Spinal cord (tissue), 10 donors: ENCODE measurements at places on chromosomes 7 and 10.

DNA sequence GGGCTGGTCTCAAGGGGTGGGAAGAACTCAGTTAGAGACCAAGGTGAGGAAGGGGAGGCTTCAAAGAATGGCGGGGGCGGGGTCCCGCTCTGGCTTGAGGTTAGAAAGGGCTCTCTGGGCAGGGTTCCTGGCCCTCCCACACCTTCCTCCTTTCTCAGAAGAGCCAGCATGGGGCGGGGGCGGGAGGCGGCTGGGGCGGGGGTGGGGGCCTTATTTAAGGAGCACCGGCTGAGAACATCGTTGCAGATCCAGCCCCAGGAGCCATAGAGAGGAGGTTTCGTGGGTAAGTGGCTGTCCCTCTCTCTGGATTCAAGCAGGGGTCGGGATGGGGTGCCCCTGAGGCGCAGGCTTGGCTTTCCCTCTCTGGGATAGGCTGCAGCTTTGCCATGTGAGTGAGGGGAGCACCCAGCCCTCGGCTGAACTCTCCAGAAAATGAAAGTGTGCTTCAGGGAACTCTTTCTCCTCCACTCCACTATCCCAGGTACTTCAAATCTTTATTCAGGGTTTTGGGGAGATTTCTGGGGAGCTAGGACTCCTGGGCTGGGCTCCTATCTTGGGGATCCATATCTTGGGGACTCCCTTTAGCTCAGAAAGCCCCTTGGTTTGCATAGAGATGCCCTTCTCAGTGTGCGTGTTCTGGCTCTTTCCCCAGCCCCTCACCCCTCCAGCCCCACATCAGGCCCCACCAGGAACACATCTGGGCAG is 3.3 kb upstream of the CUEDC2 start:
- H3K36me3 ChIP-seq = no peaks in the 10 kb centered on the region
- peak overlapping the region; percentile 36 for H3K27ac ChIP-seq
- DNase-seq = no peak
- no peak overlapping the region for H3K4me3 ChIP-seq

DNA sequence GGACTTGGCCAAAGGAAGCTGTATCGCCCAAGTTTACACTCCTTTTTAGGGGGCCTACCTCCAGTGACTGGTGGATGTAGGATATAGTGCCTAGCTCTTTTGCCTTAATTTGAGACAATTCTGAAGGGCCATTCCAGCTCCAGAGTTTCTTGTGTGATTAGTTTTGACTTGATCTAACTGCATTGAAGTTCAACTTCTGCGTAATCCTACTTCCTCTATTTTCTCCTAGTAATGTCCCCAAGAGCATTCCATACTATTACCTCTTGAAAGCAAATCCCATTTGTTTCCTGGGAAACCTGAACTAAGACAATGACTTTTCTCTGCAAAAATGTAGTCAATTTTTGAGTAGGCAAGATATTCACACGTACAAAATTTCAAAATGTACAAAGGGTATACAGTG is 4.7 kb upstream of the H2AZ2 start:
- H3K36me3 ChIP-seq = no peaks in the 10 kb centered on the region
- H3K4me3 ChIP-seq = no peak overlapping the region
- H3K4me1 ChIP-seq = peaks cover 6% of the 10 kb centered on the region
- H3K27ac ChIP-seq = no peak overlapping the region

- no peak overlapping the region for H3K27ac ChIP-seq
- no peak overlapping the region for H3K4me3 ChIP-seq
- peak; percentile 72 for DNase-seq
- no peaks in the 10 kb centered on the region for H3K4me1 ChIP-seq
- H3K27me3 ChIP-seq = no peaks in the 10 kb centered on the region
- no peaks in the 10 kb centered on the region for H3K36me3 ChIP-seq
Observed at GRCh38 chr10:121138112-121138860, 287.1 kb downstream of the WDR11 start.

DNA sequence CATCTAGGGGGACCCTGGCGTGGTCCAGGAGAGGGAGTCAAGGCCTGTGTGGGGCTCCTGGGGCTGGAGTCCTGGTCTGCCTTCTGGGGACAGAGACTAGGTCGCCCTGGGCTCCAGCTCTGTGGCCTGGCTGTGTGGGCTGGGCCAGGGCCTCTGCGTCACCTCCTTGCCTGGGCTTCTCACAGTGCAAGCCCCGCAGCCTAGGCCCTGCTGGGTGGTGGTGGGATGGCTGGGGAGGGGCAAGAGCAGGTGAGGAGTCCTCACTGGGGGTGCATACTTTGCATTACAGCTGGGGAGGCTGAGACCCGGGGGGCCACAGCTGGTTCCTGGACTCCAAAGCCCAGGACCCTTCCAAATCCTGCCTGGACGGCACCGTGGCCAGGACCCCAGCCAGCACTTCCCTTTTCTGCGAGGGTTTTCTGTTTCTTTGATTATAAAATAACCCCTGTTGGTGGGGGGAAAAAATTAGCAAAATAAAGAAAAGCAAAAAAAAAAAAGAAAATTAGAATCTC is 23.5 kb downstream of the PWWP2B start:
- no peak overlapping the region for H3K27ac ChIP-seq
- DNase-seq = no peak
- H3K4me3 ChIP-seq = no peak overlapping the region
- H3K4me1 ChIP-seq = peaks cover 67% of the 10 kb centered on the region

GRCh38 chr10:11875494-11876281 is 52.5 kb downstream of the PROSER2 start:
- DNase-seq = peak; percentile 60
- H3K4me1 ChIP-seq = peaks cover 34% of the 10 kb centered on the region
- no peak overlapping the region for H3K4me3 ChIP-seq
- H3K27ac ChIP-seq = peak overlapping the region; percentile 63
- peaks cover 7% of the 10 kb centered on the region for H3K27me3 ChIP-seq
- H3K36me3 ChIP-seq = no peaks in the 10 kb centered on the region

GRCh38 chr10:61978965-61979364 is 77.5 kb downstream of the ARID5B start:
- H3K27ac ChIP-seq = no peak overlapping the region
- no peaks in the 10 kb centered on the region for H3K27me3 ChIP-seq
- H3K4me1 ChIP-seq = no peaks in the 10 kb centered on the region
- no peak for DNase-seq
- H3K4me3 ChIP-seq = no peak overlapping the region

- no peaks in the 10 kb centered on the region for H3K36me3 ChIP-seq
- DNase-seq = no peak
- H3K4me1 ChIP-seq = peaks cover 21% of the 10 kb centered on the region
- H3K27me3 ChIP-seq = no peaks in the 10 kb centered on the region
- no peak overlapping the region for H3K4me3 ChIP-seq
Observed at GRCh38 chr10:85926986-85927385, 439.6 kb downstream of the GRID1 start.

DNA sequence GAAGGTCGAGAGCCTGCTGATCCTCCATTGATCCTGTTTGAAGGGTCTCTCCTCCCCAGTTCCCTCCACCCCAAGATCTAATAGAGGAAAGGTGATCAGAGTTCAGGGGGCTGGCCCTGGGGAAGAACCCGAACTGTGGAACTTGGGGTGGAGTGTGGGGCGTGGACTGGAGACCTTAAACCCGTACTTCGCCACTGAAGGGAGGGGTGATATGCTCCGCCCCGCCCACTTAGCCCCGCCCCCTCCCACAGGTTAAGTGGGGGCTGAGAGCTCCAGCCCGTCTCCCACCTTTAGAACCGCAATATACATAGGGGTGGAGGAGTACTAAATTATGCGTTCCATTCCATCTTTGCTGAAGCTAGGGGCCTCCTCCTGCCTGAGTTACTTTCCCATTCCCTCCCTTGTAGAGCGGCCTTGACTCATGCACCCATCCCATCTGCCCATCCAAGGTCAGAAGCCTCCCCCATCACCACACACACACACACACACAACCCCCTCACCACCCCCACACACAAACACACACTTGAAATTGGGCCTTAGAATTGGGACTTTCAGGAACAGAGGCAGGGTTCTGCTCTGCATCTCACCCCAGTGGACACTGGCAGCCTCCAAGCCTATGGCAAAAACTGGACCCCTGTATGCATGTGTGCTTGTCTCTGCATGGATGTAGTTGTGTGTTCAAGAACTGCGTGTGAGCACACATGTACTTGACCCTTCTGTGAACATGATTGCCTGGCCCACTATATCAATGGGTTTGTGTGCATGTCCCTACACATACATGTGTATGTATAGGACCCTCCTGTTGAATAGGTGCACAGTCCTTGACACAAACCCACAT is 991 bp downstream of the SEMA4G start:
- H3K36me3 ChIP-seq = peaks cover 21% of the 10 kb centered on the region
- no peak overlapping the region for H3K27ac ChIP-seq
- no peaks in the 10 kb centered on the region for H3K27me3 ChIP-seq
- H3K4me1 ChIP-seq = peaks cover 23% of the 10 kb centered on the region
- peak overlapping the region; percentile 30 for H3K4me3 ChIP-seq
- peak; percentile 38 for DNase-seq

- H3K4me3 ChIP-seq = no peak overlapping the region
- H3K4me1 ChIP-seq = peaks cover 39% of the 10 kb centered on the region
- DNase-seq = no peak
- no peaks in the 10 kb centered on the region for H3K36me3 ChIP-seq
- no peaks in the 10 kb centered on the region for H3K27me3 ChIP-seq
Observed at GRCh38 chr10:103676058-103676785, 179.2 kb downstream of the SH3PXD2A start.

DNA sequence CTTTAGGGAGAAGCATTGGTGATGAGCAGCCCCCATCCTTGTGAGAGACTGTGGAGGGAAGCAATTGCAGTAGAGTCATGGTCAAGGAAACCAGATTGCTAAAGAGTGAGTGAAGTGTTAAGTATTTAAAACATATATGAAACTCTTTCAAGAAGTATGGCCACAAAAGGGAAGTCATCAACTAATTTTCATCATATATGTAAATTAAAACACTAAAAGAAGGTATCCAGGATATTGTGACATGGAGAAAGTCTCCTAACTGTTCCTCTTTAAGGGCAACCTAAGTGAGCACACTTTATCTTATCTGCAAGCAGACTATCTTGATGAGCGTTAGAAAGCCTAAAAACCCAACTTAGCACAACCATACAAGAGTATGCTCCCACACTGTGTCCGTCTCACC is 69.7 kb downstream of the CD36 start:
- no peaks in the 10 kb centered on the region for H3K27me3 ChIP-seq
- H3K4me1 ChIP-seq = no peaks in the 10 kb centered on the region
- H3K4me3 ChIP-seq = no peak overlapping the region
- no peaks in the 10 kb centered on the region for H3K36me3 ChIP-seq
- no peak overlapping the region for H3K27ac ChIP-seq
- DNase-seq = no peak

DNA sequence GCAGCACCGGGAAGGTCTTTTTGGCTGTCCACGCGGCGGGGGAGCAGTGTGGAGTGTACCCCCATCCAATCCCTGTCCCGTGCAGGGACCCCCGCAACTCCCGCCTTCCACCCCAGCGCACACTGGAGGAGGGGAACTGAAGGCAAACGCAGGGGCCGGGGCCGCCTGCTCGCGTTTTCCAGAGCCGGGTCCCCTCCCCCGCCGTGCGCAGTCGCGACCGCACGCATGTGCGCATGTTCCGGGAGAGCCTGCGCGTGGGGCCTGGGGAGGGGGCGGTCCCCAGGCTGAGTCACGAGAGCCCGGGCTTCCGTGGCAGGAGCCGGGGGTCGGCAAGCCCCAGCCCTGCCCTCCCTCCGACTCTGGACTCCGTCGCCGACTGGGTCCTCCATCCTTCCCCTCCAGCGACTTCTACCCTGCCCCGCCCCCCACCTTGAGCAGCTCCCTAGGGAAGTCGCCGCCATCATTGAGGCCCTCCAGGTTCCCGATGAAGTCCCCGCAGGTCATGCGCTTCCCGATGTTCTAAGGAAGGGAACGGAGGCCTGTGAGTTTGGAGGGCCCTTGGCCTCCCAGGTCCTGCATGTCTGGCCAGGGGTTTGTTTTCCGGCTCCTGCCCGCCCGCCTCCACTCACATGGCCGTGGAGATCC is 8.0 kb downstream of the PSD start:
- H3K36me3 ChIP-seq = peaks cover 34% of the 10 kb centered on the region
- DNase-seq = no peak
- H3K27me3 ChIP-seq = peaks cover 7% of the 10 kb centered on the region
- H3K4me1 ChIP-seq = peaks cover 66% of the 10 kb centered on the region
- H3K4me3 ChIP-seq = peak overlapping the region; percentile 51

GRCh38 chr7:874031-874749 is 2.2 kb upstream of the GET4 start:
- H3K36me3 ChIP-seq = peaks cover 66% of the 10 kb centered on the region
- no peak overlapping the region for H3K4me3 ChIP-seq
- peak overlapping the region; percentile 57 for H3K27ac ChIP-seq
- no peaks in the 10 kb centered on the region for H3K27me3 ChIP-seq
- peaks cover 27% of the 10 kb centered on the region for H3K4me1 ChIP-seq

- H3K4me3 ChIP-seq = no peak overlapping the region
- H3K4me1 ChIP-seq = peaks cover 14% of the 10 kb centered on the region
- H3K36me3 ChIP-seq = no peaks in the 10 kb centered on the region
- peak overlapping the region; percentile 66 for H3K27ac ChIP-seq
- DNase-seq = no peak
Observed at GRCh38 chr10:78630944-78631838, 437.6 kb upstream of the ZMIZ1 start.

DNA sequence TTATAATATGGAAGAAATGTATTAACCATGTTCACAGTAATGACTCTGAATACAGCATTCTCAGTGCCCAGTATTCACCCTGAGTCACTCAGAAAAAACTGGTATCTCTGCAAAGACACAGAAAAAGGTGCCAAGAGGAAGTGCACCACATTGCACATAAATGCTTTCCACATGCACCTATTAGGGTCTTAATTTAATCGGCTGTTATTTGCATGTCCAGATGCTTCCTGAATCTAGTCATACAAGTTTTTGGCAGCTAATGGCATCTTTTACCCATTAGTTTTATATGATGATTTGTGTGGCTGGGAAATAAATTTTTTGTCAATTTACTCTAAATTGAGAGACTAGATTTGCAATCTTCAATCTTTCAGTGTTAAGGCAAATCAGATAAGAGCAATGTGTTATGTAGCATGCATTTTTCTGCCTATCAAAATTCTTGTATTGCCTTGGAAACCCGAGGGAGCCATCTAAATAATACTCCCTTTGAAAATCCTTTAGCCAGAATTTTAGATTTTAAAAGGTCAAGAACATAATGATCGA is 58.2 kb downstream of the ZNF680 start:
- no peaks in the 10 kb centered on the region for H3K27me3 ChIP-seq
- DNase-seq = no peak
- H3K4me1 ChIP-seq = no peaks in the 10 kb centered on the region

DNA sequence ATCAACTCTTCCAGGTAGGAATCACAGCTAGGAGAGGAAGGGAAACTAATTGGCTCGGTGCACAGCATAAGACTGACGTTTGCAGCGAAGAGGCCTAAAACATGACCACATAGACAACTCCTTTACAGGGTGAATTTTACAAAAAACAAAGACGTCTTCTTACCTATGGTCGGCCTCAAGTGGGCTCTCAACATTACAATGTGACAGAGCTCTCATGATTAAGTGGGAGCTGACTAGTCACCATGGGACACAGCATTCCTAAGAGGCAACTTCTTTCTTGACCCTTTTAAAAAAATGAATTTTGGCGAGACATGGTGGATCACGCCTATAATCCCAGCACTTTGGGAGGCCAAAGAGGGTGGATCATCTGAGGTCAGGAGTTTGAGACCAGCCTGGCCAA is 4.6 kb downstream of the PDIA4 start:
- DNase-seq = no peak
- no peak overlapping the region for H3K27ac ChIP-seq
- H3K4me3 ChIP-seq = no peak overlapping the region

GRCh38 chr7:43674559-43675436 is 54.5 kb downstream of the COA1 start:
- DNase-seq = no peak
- no peaks in the 10 kb centered on the region for H3K4me1 ChIP-seq
- H3K36me3 ChIP-seq = no peaks in the 10 kb centered on the region
